NCI-H446 treated with DMSO at 0.1 percent for 48 hours (cell line): ENCODE measurements at places on chromosomes 7 and 10.

- no peak for DNase-seq
These were observed 448.9 kb downstream of the PLXDC2 start for GRCh38 chr10:20265146-20265545.

DNA sequence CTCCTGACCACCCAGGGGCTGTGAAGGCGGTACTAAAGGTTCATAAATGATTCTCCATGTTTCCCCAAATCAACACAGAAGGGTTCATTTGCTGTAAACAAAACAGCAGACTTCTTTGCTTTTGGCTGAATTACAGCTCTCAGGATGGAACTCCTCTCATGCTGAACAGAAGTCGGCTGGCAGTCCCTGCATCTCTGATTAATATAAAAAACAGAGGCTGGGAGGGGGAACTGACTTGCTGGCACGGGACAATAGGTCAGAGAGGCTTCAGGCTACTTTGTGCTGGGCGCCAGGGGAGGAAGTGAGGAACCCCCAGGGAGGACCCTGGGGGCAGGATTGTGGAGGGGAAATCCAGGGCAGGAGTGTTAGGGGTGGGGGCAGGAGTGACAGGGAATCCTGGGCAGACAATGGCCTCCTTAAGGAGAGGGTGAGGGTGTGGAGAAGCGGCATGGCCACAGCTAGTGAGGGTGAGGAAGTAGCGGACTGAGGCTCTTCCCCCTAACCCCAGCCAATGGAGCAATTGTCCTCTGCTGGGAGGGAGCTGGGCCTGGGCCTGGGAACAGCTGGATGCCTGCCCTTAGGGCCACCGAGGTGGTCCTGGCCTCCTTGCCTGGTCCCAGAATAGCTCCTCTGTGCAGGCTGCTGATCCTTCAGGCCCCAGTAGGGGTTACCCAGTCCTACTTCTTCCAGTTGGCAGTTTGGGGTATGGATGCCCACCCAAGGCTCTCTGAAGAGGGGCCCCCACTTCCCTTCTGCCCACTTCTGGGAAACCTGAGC, 9.2 kb upstream of the SFRP5 start:
- DNase-seq: peak; percentile 4

DNA sequence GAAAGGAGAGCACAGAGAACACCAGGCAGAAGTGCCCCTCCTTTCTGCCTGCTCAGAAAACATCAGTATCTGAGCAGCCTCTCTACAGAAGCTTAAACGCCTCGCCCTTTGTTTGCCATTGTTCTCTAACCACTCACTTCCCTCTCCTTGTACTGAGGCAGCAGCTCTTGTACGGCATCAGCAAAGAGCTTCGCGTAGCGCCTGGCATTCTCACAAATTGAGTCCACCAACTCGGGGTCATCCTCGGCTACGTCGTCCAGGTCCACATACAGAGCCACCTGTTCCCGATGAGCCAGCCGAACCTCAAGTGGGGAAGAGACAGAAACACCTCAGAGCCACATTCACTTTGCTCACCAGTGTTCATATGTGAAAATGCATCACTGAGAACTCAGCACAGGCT, 1.7 kb downstream of the MCM7 start:
- no peak for DNase-seq

DNA sequence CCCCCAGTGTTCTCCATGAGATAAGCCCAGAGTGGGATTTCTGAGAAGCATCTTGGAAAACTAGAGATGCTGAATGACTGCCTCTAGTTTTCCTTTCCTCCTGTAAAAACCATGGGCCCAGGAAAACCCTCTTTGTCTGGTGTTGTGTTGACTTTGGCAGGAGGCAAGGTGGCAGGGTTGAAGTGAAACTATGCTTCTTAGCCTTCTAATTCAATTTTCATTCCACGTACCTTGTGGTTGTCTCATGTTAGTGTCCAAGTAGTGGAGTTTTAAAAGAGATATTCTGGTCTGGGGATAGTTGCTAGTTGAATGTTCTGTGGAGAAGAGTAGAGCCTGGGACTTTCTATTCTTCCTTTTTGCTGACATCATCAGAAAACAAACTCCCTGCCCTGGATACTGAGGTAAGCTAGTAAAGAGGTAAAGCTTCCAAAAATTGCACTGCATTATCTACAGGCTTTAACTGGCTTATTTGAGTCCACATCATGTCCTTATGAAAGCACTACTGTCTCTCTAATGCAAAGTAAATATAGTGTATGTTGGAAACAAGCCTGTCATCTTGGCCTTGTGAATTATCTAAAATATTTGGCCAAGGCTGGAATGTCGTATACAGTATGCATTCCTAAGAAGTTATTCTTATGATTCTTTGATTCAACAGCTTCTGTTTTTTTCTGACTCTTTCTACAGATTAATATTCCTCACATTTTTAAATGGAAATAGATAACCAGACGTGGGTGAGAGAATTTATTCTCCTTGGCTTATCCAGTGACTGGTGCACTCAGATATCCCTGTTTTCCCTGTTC, at the start of gene OR2F2:
OR2F2 (plus strand) TSS at position 708 of the 800 bp plus-strand sequence; CDS start at position 708, 0 bp downstream.
- DNase-seq: no peak

DNA sequence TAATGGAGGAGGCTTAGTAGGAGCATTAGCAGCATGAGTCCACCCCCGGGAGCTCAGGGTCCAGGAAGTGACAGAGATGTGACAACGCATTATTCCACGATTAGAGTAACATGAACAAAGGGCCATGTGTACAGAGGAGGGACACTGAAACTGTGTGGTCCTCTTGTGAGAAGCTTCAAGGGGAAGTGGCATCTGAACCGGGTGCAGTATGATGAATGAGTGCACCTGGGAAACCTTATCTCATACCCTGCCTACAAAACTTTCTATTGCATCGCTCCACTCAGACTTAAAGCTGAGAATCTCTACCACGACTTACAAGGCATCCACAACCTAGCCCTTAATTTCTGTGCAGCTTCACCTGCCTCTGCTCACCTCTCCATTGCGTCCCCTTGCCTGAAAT, 115.3 kb upstream of the AMPH start:
- DNase-seq: no peak

GRCh38 chr10:52662256-52662655, 110.3 kb downstream of the MBL2 start:
- DNase-seq: no peak

- no peak for DNase-seq
These were observed 132.4 kb upstream of the PALS2 start for GRCh38 chr7:24440892-24441291.

GRCh38 chr10:12198156-12198555, 2.2 kb downstream of the CDC123 start:
- DNase-seq: no peak

GRCh38 chr10:13739183-13739582, 152.4 kb downstream of the PRPF18 start:
- DNase-seq: no peak

DNA sequence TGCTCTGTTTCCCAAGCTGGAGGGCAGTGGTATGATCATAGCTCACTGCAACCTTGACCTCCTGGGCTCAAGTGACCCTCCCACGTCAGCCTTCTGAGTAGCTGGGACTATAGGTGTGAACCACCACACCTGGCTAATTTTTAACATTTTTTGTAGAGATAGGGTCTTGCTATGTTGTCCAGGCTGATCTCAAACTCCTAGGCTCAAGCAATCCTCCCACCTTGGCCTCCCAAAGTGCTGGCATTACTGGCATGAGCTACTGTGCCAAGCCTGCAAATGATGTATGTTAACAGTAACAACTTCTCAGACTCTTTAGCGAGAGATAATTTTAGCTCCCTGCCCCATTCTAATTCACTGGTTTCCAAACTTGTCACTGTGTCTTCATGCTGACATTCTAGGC, 27.7 kb upstream of the SEPHS1 start:
- no peak for DNase-seq

GRCh38 chr10:79628988-79629954, 18.5 kb downstream of the SFTPA1 start:
- DNase-seq: no peak

DNA sequence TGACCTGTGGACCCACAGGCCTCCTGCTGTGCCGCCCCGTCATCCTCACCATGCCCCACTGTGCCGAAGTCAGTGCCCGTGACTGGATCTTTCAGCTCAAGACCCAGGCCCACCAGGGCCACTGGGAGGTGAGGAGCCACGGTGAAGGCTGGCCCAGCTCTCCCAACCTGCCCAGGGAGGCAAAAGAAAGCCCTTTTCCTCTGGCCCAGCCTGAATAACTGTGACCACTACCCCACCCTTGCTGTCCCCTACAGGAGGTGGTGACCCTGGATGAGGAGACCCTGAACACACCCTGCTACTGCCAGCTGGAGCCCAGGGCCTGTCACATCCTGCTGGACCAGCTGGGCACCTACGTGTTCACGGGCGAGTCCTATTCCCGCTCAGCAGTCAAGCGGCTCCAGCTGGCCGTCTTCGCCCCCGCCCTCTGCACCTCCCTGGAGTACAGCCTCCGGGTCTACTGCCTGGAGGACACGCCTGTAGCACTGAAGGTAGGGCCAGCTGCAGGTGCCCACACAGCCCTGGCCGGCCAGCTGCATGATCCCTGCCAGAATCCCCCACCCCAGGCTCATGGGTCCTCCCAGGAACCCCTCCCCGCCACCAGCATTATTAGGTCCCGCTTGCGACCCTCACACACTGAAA, 25.5 kb upstream of the SLC29A3 start:
- DNase-seq: no peak

GRCh38 chr10:60086862-60087261, 180.5 kb upstream of the CCDC6 start:
- DNase-seq: no peak

- no peak for DNase-seq
These were observed 545 bp downstream of the GIGYF1 start for GRCh38 chr7:100693312-100694097.

GRCh38 chr7:39321909-39322498, 244.2 kb upstream of the YAE1 start:
- DNase-seq: no peak

DNA sequence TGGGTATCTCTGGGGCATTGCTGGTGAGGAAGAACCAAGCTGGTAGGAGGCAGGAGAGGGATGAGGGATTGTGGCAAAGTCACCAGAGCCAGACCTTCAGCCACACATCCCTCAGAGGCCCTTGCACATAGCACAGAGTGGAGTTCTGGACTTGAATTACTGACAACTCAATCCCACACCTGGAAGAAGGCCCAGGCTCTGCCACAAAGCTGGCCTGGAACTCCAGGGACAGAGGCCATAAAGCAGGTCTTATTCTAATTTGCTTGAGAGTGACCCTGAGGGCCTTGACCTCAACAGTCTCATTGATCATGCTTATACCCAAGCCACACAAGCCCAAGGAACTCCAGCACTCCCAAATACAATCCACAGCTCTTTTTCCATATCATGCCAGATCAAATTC, 486.2 kb upstream of the ZMIZ1 start:
- DNase-seq: no peak

DNA sequence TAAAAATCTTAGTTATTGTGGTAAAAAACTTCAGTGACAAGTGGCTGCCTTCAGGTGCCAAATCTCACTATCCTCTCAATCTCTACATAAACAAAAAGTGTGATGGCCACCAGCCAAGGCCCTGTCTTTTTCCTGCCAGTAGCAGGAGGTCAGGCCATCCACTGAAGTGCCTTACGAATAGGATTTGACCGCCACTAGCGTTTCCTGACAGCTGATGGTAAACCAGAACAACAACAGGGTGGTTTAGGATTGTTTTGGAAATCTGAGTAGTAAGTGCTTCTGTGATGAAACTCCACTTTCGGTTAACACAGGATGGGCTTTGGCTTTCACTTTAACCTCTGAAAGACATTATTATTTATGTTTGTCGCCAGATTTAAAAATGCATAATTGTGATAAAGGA, 55.7 kb upstream of the OGDHL start:
- DNase-seq: no peak

- no peak for DNase-seq
These were observed 84.2 kb downstream of the VIPR2 start for GRCh38 chr7:159060440-159060839.

- DNase-seq: no peak
These were observed 71.1 kb downstream of the CFAP58 start for GRCh38 chr10:104424719-104425118.

GRCh38 chr10:27838361-27838760, 92.7 kb upstream of the MKX start:
- no peak for DNase-seq

- DNase-seq: no peak
These were observed 27.7 kb downstream of the RAMP3 start for GRCh38 chr7:45185028-45185863.

GRCh38 chr7:31437250-31437865, 76.5 kb upstream of the ITPRID1 start:
- no peak for DNase-seq

DNA sequence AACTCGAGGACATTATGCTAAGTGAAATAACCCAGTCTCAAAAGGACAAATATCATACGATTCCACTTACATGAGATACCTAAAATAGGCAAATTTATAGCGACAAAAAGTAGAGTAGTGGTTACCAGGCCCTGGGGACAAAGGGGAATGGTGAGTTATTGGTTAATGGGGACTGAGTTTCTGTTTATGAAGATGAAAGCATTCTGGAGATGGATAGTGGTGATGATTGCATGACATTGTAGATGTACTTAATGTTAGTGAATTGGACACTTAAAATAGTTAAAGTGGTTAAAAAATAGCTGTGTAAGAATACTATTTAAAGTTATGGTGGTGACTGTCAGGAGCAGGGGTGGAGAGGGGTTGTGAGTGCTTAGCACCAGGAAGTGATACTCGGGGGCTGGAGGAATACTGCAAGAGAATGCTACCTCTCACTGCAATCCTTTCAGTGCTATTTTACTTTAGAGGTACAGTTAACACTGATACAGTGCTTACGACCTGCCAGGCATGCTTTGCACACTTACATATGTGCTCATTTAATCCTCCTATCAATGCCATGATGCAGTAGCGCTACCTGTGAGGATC, 16.7 kb upstream of the TEX36 start:
- no peak for DNase-seq

DNA sequence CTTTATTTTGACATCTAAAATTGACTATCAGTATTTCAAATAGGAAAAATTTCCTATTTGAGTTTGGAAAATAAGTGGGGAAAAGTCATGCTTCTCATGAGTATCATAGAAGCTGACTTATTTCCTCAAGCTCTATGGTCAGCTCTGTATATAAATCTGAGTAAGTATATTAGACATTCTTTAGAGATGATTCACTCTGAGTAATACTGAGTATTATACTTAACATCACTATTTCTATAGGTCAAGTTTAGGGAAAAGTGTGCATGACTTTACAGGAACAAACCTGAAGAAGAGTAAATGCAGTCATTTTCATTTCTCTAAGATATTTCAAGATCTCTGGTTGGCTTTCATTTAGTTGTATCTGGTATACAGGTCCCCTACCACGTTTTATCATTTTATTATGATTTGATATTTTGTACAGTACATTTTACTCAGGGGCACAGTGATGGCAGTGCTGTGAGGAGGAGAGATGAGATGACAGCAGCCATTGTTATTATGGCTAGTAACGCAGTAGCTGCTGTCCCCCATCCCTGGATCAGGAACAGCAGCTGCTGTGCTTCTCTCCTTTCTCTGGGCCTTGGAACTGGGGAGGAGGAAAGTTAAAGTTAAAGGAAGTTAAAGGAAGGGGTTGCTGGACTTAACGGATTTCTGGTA, 15.2 kb downstream of the SND1 start:
- DNase-seq: no peak
